ENCODE measurements at places on chromosomes 13 and 19. TPM values are rescaled to one million over a fixed set of nuclear protein-coding genes. Genes with fewer than 3 reads are reported as not detected.

- DNase-seq = no peak
These were observed 259.5 kb downstream of the NHLRC3 start for GRCh38 chr13:39297664-39298171.

DNA sequence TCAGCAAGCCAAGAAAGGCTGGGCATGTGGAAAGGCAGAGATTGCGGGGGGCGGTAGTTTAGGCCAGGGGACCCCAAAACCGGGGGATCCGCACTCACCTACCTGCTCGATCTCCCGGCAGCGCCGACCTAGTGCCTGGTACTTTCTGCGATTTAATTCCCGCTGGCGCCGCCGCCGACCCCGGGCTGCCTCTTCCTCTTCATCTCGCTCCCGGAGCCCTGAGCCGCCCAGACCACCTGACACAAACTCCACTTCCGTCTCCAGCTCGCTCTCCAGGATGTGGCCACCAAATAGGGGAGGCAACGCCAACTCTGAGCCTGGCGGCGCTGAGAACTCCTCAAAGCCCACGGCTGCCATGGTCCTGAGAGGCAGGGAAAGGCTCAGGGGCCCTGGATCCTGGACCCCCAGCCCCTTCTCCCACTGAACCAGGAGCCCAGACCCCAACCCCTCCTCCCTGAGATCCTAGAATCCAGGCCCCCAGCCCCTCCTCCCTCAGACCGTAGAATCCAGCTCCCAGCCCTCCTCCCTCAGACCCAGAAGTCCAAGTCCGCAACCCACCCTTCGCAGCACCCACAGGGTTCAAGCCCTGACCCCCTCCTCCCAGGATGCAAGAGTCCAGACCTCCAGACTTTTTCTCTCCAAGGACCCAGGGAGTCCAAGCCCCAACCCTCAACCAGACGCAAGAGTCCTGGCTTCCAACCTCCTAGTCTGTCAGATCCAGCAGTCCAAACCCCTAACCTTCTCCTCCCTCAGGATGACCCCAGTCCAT lies 933 bp downstream of the TFPT start:
- DNase-seq = no peak

GRCh38 chr13:30618930-30619279 lies 1.2 kb downstream of the USPL1 start:
- DNase-seq = no peak

- DNase-seq = no peak
These were observed 114.8 kb upstream of the TRPC4 start for GRCh38 chr13:37984357-37984756.

EIF3K gene
- 282 TPM for total RNA-seq

DNA sequence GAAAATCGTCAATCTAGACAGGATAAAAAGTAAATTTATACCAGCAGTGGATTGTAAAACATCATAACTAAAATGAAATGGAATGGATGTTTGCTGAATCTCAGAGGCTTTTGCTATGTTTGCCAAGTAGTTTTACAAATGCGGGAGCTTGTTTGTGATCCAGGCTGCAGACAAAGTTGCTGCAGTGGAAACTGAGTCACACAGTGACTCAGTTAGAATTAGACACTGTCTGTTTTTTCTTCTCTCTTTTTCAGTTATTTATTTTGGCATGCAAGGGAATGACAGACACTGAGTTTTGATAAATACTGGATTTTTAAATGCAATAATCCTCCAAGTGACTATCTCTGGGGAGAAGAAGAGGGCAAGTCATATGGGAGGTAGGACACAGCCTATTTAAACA lies 4.6 kb upstream of the PNMA8A start:
- DNase-seq = no peak

- DNase-seq = no peak
These were observed 44.0 kb upstream of the MYCBP2 start for GRCh38 chr13:77370888-77371287.

DNA sequence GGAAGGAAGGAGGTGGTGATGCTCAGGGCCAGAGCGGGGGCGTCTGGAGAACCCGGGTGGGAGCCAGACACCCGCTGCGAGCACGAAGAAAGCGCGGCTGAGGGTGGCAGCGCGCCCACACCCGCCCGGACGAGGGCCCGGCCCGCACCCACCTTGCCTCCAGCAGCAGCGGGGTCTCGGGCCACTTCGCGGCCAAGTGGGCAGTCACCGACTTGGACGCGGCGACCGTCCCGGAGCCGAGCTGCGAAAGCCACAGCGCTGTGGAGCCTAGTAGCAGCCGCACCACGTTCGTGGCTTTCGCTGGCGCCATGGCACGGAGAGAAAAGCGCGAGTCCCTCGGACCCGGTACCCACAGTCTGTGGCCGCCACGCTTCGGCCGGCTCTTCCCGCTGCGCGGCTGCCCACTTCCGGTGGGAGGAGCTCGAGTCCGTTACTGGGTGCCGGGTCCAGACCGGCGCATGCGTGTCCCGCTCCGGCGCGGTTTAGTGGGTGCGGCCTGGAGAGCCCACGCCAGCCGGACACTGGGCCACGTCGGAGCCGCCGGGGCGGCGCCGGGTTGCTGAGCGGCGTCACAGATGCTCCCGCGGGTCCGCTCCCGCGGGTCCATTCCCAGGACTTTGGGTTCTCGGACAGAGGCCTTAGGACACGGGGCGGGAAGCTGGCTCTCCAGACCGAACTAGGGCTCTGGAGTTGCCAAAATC lies at the start of gene UGGT2:
Gene UGGT2 (minus strand): TSS at position 399 of the 701 bp plus-strand sequence. CDS start 89 bp downstream, at position 310.
- DNase-seq = no peak

DNA sequence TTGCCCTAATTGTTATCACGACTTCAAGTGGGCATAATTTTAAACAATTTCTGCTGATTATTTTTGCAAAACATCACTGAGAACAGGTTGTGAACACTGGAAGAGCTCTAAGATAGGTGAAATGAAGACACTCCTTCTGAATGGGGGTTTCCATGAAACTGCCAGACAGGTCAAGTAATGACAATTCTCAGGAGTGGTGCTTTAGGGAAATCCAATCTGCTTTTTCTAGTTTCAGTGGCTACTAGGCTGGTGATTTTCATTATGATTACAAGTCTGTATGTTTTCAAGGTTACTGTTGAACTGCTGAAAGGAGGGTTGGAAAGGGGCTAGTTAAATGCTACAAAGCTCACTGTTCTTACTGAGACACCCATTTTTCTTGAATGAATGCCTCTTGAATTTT lies 1724.2 kb downstream of the PCDH9 start:
- DNase-seq = no peak

CATSPERD gene
- not detected for total RNA-seq

GRCh38 chr19:48210005-48210404 lies 39.5 kb downstream of the ZSWIM9 start:
- DNase-seq = no peak

DNA sequence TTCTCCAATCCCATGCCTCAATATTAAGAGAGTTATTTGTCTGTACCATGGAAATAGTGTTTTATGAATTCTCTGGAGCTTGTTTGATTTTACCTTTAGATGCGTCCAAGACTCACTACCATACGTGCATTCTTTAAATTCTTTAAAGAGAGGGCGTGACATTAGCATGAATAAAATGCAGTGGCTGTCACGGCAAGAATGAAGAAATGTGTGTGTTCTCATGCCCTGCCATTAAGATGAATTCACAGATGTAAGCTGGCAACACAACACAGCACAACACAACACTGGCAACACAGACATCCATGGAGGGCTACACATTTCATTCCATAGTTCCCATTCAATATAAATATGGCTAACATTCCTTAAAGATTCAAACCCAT lies 213.4 kb downstream of the ENOX1 start:
- DNase-seq = no peak

GRCh38 chr19:17543986-17544385 lies 11.5 kb upstream of the COLGALT1 start:
- no peak for DNase-seq

TICAM1 gene
- 23.4 TPM for total RNA-seq

SLC10A2 gene
- not detected for total RNA-seq

DNA sequence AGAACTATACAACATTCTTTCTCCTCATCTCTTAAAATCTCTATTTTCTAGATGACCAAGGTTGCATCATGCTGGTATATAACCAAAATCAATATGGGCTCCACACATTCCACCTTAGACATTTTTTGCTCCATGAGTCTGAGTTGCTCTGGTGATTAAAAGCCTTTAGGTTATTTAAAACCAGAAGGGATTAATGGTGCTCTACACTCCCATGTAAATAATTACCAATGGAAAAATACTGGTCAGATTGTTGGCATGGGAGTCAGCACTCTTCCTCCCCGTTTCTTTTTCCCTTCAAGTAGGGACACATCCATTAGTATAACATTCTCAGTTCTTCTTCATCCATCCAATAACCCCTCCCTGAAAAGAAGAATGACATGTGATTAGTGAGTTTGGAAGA lies 747.7 kb downstream of the PCDH17 start:
- DNase-seq = no peak

DNA sequence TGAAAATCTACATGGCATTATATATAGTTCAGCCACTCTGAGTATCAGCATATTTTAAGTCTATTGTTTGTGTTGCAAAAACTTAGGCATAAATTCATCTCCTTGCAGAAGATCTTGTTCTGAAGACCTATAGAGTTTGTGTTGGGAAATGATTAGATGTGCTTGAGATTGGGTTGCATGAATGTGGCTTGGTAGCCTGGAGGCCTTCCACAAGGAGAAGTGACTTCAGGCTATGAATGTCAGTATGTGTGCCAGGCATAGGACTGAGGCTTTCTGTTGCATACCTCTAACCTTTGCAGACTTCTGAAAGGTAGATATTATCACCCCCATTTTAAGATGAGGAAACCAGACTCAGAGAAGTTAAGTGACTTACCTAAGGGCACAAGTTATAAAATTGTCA lies 188.6 kb downstream of the OLFM4 start:
- no peak for DNase-seq

GRCh38 chr13:36966404-36966803 lies 32.7 kb downstream of the ALG5 start:
- DNase-seq = no peak

GRCh38 chr13:23567906-23568460 lies 2.2 kb upstream of the TNFRSF19 start:
- no peak for DNase-seq

DNA sequence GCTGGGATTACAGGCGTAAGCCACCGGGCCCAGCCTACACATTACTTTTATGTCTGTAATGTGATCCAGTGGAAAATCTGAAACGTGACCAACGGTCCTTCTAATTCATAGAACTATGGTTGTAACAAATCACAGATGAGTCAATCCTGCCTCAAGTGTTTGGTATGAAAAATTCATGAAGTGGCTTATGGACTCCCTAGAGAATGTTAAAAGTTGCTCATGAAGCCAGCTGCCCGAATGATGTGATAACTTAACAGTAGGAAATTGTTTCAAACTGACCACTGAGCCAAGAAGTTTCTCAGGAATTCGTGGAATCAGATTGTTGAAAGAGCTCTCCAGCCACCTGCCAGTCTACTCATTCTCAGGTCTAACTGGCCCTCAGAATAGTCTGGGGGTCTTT lies 59.4 kb upstream of the FARP1 start:
- no peak for DNase-seq

DNA sequence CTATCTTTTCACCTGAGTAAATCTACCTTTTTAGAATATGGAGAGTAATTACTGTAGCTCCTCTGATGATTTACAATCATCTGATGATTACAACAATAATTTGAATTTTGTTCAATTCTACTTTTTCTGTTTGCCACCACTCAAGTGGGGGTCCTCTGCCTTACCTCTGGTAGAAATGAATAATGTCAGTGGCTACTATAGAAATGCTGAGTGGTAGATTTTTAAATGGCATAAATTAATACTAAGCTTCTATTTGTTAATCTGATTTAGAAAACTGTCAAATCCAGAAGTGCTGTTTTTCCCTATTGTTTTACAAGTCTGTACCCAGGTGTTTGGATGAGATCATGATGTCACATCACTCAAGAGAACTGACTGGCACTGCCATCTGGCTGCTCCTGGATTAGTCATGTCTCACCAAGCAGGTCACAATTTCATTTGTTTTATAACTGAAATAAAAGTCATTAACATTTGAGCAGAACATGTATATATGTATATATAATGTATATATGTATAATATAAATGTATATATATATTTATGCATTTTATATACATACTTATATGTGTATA lies 494.8 kb downstream of the TBC1D4 start:
- DNase-seq = no peak

ZNF296 gene
- total RNA-seq = 3.4 TPM

- no peak for DNase-seq
These were observed 464.4 kb downstream of the ITGBL1 start for GRCh38 chr13:101916775-101917474.

SIGLEC8 gene
- total RNA-seq = not detected

- no peak for DNase-seq
These were observed 2166.4 kb downstream of the PCDH9 start for GRCh38 chr13:65063753-65064152.

- DNase-seq = no peak
These were observed 121.0 kb downstream of the URI1 start for GRCh38 chr19:30062907-30063649.

MISP3 gene
- total RNA-seq = 0.65 TPM

- DNase-seq = no peak
These were observed 10.2 kb upstream of the SIGLEC6 start for GRCh38 chr19:51541458-51542357.

- DNase-seq = no peak
These were observed 549.2 kb upstream of the KLF12 start for GRCh38 chr13:74683411-74683810.
